ENCODE measurements at places on chromosomes 7 and 10.

DNA sequence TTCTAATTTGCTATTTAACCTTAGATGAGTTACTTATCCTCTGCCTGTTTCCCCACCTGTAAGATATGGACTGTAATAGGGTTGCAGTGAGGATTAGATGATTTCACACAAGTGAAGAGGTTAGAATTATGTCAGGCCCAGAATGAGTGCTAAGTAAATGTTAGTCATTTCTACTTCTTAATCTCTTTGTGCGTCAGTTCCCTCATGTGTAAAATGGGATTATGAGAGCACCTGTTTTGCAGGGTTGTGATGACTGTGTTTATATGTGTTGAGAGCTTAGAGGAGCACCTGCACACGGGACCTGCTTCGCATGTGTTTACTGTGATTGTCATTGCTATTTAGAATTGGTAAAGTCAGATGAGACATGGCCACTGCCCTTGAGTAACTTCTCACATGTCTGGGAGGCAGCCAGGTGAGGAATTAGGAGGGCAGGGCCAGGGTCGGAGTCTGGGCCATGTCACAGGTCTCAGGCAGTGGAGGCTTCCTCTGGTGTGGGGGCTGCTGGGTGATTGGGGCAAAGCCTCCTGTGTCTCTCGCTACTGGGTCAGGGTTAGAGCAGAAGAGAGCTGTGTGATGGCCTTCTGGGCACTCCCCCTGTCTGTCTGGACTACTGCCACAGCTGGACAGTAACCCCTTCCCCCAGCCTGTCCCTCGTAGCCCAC lies 106.7 kb downstream of the WDFY4 start:
- DNase-seq, result no peak

DNA sequence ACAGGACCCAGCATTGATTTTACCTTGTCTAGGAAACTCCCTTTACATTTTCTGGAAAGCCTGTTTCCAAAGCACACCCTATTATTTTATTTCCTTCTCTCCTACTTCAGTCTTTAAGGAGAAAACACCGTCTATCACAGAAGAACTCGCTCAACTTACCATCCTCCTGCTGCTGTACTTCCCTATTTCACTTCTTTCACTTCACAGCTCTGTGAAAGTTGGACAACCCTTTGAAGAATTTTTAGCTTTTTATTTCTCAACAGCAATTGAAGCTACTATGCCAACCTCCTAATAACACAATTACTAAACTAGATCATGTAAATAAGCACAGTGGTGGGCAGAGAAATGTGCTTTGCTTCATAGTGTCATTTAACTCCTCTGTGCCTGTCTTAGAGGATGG lies 166.5 kb downstream of the TFEC start:
- DNase-seq, result peak; percentile 28

DNA sequence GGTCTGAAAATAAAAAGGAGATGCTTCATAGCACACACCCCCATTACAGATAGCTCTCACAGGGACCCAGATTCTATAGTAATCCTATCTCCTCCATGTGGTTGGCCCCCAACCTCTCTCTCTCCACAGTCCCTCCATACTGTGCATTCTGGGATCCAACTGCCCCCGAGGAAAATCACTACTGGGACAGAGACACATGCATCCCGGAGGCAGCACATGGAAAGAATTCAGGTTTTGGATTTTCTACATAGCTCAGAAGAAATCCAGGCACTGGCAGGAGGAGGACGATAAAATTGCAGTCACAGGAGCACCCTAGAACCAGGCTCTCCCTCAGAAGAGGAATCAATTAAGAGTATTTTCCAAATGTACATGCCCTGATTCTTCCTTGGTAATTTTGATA lies 239.5 kb downstream of the ELMO1 start:
- no peak for DNase-seq

DNA sequence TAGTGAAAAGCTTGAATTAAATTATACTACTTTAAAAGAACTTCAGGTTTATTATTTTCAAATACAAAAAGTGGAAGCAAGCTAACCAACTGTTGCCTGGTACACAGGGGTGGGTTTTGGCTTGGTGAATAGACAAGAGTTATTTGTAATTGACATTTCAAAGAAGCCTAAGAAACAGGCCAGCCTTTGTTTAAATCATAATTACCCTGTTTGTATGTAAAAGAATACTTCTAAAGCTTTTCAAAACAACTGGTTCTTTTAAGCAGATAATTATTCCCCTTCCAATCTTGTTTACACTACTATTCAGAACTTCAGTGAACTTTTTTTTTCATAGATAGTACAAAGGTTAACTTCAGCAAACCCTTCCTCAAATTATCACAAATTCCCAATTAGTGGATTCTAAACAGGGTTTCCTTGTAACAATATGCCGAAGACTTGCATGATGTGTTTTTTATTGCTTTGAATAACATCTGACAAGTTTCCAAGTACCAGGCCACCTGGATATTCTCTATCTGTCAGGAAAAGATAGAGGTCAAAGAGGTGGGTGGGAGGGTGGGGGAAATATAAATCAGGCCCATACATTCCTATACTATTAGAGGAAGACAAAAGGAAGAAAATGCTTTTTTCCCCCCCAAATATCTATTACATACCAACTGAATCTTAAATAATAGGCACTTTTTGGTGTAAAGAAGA lies 20.4 kb downstream of the SSMEM1 start:
- no peak for DNase-seq

- no peak for DNase-seq
These were observed 89.2 kb downstream of the PTEN start for GRCh38 chr10:87952612-87953011.

DNA sequence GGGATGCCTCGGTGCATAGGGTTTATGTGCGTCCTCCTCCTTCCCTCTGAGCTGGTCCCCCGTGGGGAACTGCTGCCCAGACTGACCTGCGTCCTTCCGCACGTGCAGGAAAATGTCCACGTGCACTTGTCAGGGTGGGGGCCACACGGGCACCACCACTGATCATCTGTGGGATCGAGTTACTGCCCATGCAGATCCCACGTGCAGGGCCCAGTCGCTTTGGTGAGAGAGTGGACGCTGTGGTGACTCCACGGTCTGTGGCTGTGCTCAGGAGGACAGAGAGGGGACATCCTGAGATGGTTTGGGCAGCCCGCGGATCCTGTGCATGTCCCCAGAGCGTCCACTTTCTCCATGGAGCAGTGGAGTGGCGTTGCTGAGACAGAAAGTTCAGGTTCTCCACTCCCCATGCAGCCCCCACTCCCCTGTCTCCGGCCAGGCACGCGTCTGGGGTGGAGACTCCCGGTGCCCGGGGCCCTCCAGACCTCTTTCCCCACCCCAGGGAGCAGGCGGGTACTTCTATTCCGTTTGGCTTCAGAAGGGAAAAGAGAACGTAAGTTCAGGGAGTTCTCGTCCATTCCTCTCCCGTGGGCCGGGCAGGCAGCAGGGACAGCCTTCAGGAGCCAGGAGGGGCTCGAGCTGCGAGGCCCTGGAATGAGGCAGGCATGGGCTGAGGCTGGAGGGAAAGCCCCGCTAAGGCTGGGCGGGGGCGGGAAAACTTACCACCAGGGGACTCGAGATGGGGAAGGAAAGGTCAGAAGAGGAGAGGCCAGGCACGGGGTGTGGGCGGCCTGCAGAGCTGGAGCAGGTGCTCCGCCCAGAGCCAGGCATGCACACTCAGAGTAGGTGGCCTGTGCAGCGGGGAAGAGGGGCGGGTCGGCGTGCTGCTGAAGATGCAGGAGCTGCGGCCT lies 59.9 kb downstream of the EGFR start:
- DNase-seq, result no peak

DNA sequence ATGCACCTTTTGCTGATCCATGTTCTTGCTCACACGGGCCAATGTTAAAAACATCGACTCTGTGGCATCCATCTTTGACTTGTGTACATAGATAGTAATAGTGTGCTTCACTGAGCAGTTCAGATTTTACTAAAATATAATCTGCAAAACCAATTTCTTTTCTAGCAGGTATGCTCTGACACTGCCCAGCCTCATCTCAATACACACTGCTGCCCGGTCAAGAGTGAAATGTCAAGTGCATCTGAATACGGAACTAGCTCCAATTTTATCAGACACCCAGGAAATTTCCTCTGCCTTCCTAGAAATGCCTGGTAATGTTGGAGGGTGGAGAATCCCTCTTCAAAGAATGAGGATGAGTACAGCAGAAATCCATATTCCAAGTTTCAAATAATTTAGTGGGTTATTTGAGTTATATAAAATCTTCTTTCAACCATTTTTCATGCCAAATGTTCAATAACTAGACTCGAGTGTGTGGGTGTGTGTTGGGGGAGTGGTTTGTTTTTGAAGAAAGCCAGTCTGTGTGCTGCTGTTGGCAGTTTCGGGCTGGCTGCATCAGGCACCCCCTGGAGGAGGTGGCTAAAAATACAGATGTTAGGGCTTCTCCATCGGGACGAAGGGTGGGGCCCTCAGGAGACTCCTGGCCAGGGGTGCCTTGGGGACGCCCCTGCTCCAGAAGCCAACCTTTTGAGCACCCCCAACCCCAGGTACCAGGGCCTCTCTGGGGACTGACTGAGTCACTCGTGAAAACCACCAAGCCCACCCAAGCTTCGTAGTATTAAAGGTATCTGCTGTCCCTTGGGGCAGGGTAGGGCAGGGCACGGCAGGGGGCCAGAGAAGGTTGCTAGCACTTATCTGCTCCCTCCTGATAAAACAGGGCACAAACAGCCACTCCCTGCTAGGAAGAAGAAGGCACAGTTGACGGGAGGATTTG lies 15.4 kb downstream of the CTBP2 start:
- peak; percentile 59 for DNase-seq

DNA sequence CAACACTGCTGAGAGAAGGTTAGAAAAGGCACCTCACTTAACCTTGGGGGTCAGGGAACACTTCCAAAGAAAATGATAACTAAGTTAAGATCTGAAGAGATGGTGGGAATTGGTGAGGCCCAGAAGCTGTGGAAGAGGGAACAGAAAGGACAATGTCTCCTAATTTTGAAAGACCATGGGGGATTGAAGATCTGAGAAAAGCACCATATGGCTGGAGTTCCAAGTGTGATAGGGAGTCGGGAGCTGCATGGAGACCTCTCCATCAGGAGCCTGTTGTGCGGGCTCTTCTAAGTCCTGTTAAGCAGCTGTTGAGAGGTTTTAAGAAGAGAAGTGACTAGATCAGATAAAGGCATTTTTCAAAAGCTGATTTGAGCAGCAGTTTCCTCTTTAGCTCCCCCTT lies 254.3 kb downstream of the CDK14 start:
- DNase-seq, result no peak

DNA sequence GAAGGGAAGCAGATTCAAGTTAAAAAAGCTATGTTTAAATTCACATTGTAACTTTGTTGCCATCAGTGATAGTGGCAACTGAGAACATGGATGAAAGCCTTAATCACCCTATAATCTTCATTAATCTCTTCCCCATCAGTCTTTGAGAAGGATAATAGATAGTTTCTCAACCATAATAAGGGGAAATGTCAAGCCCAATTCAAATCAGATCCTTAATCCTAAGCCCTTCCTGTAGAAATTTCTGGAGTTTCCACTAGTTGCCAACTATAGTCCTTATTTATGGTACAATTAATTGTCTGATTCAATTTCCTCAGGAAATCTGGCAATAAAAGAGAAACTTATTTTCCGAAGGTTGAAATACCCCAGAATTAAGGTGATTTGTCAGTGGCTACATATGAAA lies 431.8 kb downstream of the ZWINT start:
- no peak for DNase-seq

- DNase-seq, result no peak
These were observed 10.5 kb downstream of the PLXDC2 start for GRCh38 chr10:19826712-19827111.

DNA sequence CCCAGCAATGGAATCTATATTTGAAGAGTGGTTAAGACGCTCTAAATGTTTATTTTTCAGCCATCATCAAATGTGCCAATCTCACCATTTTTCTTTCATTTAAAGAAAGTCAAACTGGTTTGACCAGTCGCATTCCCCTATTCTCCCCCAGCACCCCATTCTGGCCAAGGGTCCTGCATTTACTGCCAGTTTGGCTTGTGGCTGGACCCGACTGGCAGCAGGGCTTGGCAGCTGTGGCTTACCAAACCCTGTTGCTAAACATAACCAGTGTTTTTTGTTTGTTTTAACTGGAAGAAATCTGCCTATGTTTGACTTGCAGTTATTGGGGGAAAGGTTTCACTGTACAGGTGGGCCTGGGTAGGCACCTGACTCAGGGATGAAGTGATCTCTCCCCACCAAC lies 116.3 kb downstream of the CYP26A1 start:
- no peak for DNase-seq

- no peak for DNase-seq
These were observed 6.0 kb downstream of the WDR37 start for GRCh38 chr10:1061930-1062774.

GRCh38 chr7:107614425-107614824 lies 34.4 kb downstream of the BCAP29 start:
- no peak for DNase-seq

Measured in KBM-7 (cell line).